ENCODE measurements at places on chromosomes 12 and 14.

DNA sequence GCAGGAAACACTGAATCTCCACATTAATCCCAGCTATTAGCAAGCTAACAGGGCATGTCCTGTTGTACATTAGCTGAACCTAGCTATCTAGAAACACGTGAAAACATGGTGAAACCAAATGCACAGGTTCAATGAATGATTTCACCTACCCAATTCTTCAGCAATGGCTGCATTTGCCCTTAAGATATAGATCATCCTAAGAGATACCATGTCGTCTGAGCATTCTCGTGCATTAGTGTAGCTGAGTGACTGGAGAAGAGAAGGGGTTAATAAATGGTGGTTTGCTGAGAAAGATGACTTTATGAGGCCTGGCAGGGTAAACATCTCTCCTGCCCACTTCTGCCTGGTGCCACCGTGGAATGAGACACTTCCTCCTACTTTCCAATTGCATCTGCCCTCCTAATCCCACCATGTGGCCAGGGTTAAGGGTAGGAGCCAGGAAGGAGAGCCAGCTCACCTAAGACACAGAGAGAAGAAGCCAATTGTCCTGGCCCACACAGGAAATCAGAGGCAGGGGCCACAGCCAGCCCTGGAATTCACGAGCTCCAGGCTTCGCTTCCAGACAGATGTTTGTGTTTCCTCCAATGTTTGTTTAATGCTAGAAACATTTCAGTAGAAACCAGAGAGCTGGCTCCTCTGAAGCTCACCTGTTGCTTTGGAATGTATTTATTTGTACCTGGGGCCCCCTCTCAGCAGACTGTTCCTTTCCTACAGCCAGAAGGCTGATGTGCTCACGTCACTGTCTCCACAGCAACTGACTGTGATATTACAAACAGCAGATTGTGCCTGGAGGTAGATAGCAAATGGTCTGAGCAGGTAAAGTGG lies 126.0 kb upstream of the PARP11 start:
- no peak for DNase-seq

- DNase-seq = no peak
Measured at GRCh38 chr14:53542732-53543131, 389.6 kb upstream of the DDHD1 start.

GRCh38 chr12:111445726-111446581 lies 40.2 kb downstream of the SH2B3 start:
- no peak for DNase-seq

- DNase-seq = no peak
Measured at GRCh38 chr14:41604721-41605531, 1.8 kb upstream of the LRFN5 start.

- DNase-seq = no peak
Measured at GRCh38 chr14:99684410-99684934, 374 bp downstream of the CYP46A1 start.

DNA sequence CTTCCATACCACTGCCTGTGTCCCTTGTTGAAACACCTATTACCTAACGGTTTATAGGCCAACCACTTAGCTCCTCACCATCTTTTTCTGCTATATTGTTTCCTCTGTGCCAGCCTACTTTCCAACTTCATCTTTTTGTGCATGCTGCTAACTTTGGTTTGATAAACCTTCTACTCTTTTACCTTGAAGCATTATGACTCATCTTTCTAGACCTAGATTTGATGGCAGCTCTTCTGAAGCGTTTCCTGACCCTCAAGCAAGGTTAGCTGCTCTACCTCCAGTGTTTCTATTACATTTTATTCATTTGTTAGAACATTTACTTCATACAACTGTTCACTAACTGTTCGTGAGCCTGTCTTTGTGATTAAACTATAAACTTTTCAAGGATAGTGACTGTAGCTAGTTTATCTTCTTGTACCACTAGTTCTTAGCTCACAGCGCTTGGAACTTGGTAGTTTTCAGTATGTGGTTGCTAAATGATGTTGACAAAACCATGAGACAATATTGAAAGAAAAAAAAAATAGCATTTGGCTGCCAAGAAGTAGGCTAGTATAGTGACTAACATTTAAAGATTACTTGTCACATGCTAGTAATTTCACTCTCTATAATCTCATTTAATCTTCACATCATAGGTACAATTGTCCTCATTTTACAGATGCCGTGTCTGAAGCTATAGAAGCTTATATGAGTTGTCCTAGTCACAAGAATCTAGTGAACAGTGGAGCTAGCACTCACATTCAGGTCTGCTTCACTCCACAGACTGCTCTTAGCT lies 79.5 kb downstream of the APAF1 start:
- no peak for DNase-seq

GRCh38 chr14:72745546-72745945 lies 148.4 kb downstream of the DPF3 start:
- DNase-seq = no peak

DNA sequence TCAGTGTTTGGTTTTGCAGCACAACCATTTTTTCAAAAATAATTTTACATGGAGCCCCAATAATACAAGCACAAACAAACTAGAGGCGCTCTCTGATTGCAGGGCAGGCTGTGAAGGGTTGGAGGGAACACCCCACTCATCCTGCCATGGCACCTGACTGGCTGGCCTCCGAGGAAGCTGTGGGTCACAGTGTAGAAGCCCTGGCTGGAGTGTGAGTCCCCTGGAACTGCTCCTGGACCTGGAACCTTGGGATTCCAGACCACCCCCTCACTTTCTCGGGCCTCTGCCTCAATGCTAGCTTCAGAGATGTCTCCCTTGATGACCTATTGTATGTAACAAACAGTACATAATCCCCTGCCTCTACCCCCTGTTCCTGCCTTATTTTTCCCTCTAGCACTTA lies 14.8 kb upstream of the SERPINA12 start:
- no peak for DNase-seq

- no peak for DNase-seq
Measured at GRCh38 chr14:99150236-99150635, 121.8 kb downstream of the BCL11B start.

DNA sequence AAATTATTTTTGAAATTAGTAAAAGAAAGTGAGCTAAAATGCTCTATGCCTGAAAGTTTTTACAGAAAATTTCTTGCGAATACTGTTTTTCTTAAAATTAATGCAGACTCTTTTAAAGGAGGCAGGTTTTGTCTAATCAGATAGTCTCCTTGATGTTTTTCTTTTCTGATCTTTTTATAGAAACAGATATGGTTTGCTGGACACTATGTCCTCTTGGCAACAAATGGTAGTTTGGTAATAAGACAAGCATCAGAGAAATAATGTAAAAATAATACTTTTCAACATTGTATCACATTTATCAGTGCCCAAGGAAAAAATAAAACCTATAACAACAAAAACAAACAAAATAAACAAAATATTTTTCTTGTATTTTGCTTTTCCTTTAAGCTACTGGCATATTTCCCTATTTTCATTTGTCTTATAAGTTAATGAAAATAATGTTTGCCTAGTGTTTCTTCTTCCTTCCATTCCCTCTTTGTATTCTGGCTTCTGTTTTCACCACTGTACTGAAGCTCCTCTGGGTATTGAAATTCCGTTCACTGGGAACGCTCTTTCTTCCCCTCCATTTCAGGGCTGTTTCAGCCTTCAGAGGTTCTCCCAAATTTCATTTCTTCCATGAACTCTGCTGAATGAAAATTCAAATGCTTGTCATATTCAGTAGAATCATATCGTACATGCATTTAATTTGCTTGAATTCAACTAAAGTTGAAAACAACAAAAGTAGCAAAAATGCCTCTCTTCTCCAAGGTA lies 115.3 kb downstream of the TRMT5 start:
- no peak for DNase-seq

GRCh38 chr14:86973177-86973576 lies 1019.8 kb downstream of the GALC start:
- no peak for DNase-seq

GRCh38 chr12:104632724-104633201 lies 176.0 kb downstream of the CHST11 start:
- DNase-seq = no peak

DNA sequence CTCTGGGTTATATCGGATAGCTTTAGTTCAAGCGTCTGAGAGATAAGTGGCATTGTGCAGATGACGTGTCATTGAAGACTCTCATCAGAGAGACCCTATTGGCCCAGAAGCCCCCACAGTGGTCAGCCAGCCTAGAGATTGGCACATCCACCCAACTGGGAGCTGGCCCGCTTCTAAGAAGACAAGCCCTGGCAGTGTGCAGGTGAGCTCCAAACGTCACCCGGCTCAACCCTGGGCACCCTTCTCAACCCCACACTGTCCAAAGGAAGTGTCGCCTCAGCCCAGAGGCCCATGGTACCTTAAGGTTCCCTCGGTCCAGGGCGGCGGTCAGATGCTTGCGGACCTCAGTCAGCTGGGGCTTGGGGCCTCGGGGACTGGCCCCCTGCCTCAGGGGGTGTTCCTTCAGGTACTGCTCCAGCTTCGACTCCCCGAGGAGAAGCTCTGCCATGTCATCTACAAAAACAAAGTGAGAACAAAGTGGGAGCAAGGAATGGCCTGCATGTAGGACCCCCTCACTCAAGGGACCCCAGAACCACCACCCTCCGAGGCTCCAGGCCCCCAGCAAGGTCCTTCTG lies 30.3 kb downstream of the TTC7B start:
- DNase-seq = no peak

GRCh38 chr12:25236626-25237025 lies 14.1 kb downstream of the KRAS start:
- DNase-seq = no peak

DNA sequence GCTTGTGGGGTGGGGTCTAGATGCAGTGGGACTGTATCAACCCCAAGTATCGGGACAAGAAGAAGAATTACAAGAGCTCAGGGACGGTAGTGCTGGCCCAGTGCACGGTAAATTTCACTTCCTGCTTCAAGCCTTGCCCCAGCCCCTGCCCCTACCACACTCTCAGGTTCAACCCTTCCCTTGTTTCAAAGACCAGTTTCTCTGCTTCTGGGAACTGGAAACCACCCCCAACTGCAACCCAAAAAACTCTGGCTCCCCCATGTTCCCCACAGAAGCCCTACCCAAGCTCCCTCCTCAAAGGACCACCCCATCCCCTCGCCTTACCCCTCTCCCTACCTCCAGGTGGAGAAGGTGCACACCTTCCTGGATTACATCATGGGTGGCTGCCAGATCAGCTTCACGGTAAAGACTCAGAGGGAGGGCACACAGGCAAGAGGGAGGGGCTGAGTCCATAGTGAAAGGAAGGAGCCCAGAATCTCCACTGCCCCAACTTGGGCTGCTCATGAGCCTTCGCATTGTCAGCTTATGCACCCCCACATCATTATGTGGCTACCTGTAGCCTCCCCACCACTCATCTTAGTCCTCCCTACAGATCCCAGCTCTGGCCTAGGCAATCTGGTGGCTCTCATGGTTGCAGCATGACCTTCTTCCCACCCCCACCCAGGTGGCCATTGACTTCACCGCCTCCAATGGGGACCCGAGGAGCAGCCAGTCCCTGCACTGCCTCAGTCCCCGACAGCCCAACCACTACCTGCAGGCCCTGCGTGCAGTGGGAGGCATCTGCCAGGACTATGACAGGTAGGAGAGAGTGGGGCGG lies 4.3 kb downstream of the CPNE6 start:
- DNase-seq = no peak

- no peak for DNase-seq
Measured at GRCh38 chr12:14962153-14962539, 745 bp upstream of the ARHGDIB start.

All from stimulated activated CD4-positive, alpha-beta T cell treated with anti-CD3 and anti-CD28 coated beads, Interleukin-15, amount 100 ng/mL, for 1 hour (primary cell).